Sigmoid colon (tissue), 7 donors: ENCODE measurements at places on chromosomes 6 and 20. TPM values are rescaled to one million over a fixed set of nuclear protein-coding genes. Genes with fewer than 3 reads are reported as not detected.
A peak's percentile ranks its signal among the peaks of the same experiment; 100 is the strongest.

DNA sequence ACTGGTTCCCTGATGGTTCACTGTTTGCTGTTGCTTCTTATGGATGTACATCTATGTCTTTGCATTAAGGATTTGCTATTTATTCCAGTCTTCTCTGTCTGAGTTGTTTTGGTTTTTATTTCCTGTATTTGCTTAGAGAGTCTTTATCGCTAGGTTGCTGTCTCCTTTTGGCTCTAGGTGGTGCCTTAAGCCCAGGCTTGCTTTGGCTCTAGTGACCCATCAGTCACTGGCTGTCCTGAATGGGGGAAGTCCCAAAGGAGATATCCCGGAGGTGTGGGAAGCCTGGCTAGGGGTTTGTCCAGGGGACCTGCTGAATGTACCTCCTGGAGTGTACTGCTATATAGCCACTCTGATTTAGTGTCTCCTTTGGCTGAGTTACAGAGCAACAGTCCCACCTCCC lies 53.4 kb downstream of the MCHR2 start:
- no peaks in the 10 kb centered on the region for H3K4me1 ChIP-seq
- no peak overlapping the region for H3K4me3 ChIP-seq
- no peaks in the 10 kb centered on the region for H3K27me3 ChIP-seq
- DNase-seq: no peak
- H3K36me3 ChIP-seq: no peaks in the 10 kb centered on the region

DNA sequence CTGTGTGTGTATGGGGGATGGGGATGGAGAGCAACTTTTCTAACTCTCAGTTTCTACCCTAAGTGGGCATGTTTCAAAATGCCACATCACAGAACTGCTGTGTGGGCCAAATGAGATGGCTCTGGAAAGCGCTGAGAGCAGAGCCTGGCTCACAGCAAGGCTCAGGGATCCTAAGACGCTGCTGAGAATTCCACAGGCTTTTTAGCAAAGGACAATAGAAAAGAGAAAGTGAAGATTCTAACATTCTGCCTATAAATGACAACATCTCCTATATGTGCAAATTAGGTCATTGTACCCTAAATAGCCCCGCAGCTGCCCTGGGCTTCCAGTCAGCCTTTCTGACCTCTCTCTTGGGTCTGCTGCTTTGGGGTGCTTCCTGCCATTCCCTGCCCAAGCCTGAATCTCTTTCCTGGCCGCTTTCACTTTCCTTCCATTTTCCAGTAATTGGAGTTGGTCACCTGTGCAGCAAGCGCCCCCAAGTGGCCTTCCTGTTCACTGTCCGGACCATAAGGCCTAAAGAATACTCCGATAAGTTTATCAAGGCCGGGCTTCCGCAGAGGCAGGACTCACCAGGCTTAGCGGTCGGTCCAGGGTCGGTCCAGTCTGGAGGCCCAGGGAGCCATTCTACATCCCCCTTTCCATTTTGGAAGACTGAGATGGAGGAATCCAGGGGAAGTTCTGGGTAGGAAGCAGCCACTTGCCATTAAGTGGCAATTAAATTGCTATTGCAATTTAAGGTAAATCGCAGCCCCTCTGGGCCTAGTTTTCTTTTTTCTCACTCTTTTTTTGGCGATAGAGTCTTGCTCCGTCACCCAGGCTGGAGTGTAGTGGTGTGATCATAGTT lies 6.7 kb upstream of the DDR1 start:
- no peaks in the 10 kb centered on the region for H3K4me1 ChIP-seq
- H3K4me3 ChIP-seq: peak overlapping the region; percentile 42
- peak overlapping the region; percentile 94 for H3K27ac ChIP-seq
- H3K27me3 ChIP-seq: no peaks in the 10 kb centered on the region
- peak; percentile 95 for DNase-seq
- H3K36me3 ChIP-seq: no peaks in the 10 kb centered on the region

RRAGD gene
- 14.3 TPM for total RNA-seq

DNA sequence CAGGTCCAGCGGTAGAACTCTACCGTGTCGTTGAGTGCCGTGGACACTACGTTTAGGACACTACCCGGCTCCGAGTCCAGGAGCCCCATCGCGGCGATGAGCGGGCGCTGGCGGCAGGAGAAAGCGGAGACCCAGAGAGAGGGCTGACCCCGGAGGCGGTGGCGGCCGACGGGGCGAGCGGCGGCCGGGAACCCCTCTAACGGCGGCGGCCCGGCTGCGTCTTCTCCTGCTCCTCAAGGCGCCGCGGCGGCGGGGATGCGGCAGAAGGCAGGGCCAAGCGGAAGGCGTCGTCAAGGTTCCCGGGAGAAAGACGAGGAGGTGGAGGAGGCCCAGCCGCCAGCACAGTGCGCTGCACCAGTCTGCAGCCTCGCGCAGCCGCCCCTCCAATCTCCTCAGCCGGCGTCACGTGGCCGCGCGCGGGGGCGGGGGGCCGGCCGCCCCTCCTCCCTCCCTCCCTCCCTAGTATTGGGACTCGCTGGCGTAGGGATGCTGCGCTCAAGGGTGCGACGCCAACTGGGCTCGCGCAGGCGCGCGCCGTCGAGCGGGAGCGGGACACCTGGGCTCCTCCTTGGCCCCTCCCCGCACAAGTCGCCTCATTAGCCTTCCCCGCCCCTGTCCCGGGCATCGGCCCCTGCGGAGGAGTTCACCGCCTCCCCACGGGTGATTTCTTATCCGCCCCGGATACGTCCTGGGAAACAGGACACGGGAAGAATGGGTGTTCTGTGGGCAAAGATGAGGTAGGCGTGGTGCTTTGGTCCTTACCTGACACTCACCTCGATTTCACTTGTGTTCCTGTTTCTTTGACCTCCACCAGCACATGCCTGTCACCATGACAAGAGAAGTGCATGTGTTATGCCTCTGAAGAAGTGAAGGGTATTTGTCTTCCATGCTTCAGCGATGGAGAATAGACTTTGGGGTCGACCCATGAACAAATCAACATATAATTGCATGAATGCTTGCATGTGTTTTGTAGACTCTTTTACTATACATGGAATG lies at the start of gene ELOVL4:
Gene ELOVL4, minus strand, starts transcription at position 363 of the 996 bp plus-strand sequence. Its CDS starts 274 bp downstream, at position 89.
- no peaks in the 10 kb centered on the region for H3K36me3 ChIP-seq
- H3K4me1 ChIP-seq: peaks cover 13% of the 10 kb centered on the region
- no peaks in the 10 kb centered on the region for H3K27me3 ChIP-seq
- peak within 1 kb of the TSS; percentile 83 for H3K4me3 ChIP-seq
- DNase-seq: peak; percentile 85

DNA sequence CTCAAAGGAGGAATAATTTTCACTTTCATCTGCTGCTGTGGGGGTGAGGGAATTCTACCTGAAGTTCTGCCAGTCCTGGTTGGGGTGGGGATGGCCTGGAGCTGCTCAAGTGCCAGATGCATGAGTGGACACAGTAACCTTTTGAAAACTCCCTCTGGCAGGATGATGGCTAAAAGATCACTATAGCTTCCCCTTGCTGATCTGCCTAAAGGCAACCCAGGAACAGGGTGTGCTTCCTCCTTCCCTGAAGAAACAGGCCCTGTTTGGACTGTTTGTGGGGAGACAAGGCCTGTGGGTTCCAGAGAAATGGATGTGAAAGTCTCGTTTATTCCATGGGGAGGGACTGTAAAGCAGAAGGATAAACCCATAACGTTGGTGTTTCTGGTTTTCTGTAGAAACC lies 176.9 kb downstream of the DTNBP1 start:
- H3K36me3 ChIP-seq: peaks cover 21% of the 10 kb centered on the region
- H3K4me1 ChIP-seq: peaks cover 5% of the 10 kb centered on the region
- no peaks in the 10 kb centered on the region for H3K27me3 ChIP-seq
- no peak overlapping the region for H3K27ac ChIP-seq
- H3K4me3 ChIP-seq: no peak overlapping the region

- no peak overlapping the region for H3K4me3 ChIP-seq
- no peaks in the 10 kb centered on the region for H3K36me3 ChIP-seq
- no peak for DNase-seq
- H3K27me3 ChIP-seq: no peaks in the 10 kb centered on the region
- H3K4me1 ChIP-seq: no peaks in the 10 kb centered on the region
These were observed 8.1 kb upstream of the GUCA1A start for GRCh38 chr6:42165016-42165415.

- no peaks in the 10 kb centered on the region for H3K4me1 ChIP-seq
- H3K4me3 ChIP-seq: no peak overlapping the region
- no peak overlapping the region for H3K27ac ChIP-seq
- no peaks in the 10 kb centered on the region for H3K36me3 ChIP-seq
- H3K27me3 ChIP-seq: no peaks in the 10 kb centered on the region
These were observed 426.5 kb downstream of the UTRN start for GRCh38 chr6:144711661-144712060.

DNA sequence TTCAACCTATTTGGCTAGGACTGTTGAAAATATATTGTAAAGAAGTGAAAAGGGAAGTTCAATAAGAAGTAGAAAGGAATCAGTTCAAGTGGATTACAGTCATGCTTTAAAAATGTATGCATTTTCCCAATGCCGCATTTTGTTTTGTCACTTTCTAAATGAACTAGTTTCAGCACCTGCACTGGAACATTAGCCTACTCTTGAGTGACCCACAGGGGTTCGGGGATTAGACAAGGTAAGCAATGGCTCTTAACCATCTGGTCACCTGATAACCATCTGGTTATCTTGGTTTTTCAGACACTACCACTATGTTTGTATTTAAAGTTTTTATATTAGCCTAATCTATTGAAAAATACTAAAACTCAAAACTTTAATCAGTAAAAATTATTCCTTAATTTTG lies 97.6 kb downstream of the CD164 start:
- H3K4me3 ChIP-seq: no peak overlapping the region
- DNase-seq: no peak
- no peaks in the 10 kb centered on the region for H3K4me1 ChIP-seq
- no peaks in the 10 kb centered on the region for H3K27me3 ChIP-seq

DNA sequence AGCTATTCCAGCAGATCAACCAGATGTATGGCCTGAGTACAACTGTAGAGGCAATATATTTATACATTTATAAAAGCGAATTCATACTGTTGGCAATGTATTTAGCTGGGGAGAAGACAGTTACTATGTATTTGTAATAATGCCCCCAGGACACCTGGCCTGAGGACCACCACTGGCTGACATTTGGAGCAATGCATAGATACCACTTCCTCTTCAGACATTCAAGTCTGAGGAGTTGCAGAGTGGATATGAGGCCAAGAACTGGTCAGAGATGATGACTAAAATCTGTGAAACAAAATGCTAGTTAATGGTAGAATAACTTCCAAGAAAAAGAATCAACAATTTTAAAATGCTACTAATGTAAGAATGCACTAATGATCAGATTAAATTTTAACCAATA lies 462.3 kb downstream of the CDC5L start:
- no peak overlapping the region for H3K4me3 ChIP-seq
- H3K27me3 ChIP-seq: no peaks in the 10 kb centered on the region
- no peaks in the 10 kb centered on the region for H3K36me3 ChIP-seq
- no peak for DNase-seq
- no peaks in the 10 kb centered on the region for H3K4me1 ChIP-seq
- no peak overlapping the region for H3K27ac ChIP-seq

GRCh38 chr6:41448256-41448655 lies 97.9 kb upstream of the FOXP4 start:
- H3K4me1 ChIP-seq: peaks cover 66% of the 10 kb centered on the region
- peak overlapping the region; percentile 82 for H3K27ac ChIP-seq
- no peaks in the 10 kb centered on the region for H3K27me3 ChIP-seq
- no peak for DNase-seq

SCRT2 gene
- total RNA-seq: not detected

- H3K36me3 ChIP-seq: no peaks in the 10 kb centered on the region
- no peak overlapping the region for H3K4me3 ChIP-seq
- H3K4me1 ChIP-seq: peaks cover 1% of the 10 kb centered on the region
- no peak overlapping the region for H3K27ac ChIP-seq
These were observed 231.9 kb downstream of the CD83 start for GRCh38 chr6:14349507-14349906.

DNA sequence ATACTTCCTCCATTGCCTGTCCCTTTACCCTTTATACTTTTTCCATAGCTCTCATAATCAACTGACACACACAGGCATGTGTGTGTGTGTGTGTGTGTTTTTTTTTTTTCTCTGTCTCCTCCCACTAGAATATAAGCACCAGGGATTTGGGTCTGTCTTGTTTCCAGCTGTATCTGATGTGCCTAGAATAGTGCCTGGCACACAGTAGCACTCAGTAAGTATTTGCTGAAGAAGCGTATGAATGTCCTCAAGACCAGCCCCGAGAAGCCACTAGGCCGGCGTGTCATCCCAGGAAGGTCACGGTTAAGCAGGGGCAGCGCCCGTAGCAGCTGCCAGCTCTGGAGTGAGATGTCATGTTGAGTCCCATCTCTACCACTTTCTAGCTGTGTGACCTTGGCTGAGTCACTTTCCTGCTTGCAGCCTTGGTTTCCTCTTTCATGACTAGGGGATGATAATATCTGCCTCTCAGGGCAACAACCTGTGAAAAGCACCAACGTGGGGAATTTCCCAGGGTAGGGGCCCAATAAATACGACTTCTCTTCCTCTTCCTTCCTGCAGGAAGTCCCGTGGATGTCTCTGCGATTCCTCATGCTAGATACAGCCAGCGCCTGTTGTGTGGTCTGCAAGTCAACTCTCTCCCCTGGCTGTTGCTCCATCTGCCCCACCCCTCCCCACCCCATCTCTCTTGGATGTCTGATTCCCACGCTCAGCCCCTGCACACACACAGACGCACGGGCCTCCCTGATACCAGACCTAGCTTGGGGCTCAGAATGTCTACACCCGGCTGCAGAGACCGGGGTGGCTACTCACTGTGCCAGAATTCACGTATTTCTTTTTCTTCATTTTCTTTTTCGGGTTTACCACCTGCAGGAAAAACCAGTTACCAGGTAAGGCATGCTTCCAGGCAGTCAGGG lies 58.1 kb downstream of the RAB44 start:
- peaks cover 5% of the 10 kb centered on the region for H3K4me1 ChIP-seq
- DNase-seq: no peak
- no peaks in the 10 kb centered on the region for H3K27me3 ChIP-seq
- H3K27ac ChIP-seq: no peak overlapping the region
- H3K4me3 ChIP-seq: no peak overlapping the region
- H3K36me3 ChIP-seq: no peaks in the 10 kb centered on the region

GRCh38 chr6:56581296-56581925 lies 61.3 kb downstream of the DST start:
- H3K36me3 ChIP-seq: peaks cover 27% of the 10 kb centered on the region
- H3K27me3 ChIP-seq: no peaks in the 10 kb centered on the region
- H3K27ac ChIP-seq: no peak overlapping the region
- no peak for DNase-seq
- H3K4me1 ChIP-seq: peaks cover 5% of the 10 kb centered on the region

EYA2 gene
- total RNA-seq: 2.0 TPM

DNA sequence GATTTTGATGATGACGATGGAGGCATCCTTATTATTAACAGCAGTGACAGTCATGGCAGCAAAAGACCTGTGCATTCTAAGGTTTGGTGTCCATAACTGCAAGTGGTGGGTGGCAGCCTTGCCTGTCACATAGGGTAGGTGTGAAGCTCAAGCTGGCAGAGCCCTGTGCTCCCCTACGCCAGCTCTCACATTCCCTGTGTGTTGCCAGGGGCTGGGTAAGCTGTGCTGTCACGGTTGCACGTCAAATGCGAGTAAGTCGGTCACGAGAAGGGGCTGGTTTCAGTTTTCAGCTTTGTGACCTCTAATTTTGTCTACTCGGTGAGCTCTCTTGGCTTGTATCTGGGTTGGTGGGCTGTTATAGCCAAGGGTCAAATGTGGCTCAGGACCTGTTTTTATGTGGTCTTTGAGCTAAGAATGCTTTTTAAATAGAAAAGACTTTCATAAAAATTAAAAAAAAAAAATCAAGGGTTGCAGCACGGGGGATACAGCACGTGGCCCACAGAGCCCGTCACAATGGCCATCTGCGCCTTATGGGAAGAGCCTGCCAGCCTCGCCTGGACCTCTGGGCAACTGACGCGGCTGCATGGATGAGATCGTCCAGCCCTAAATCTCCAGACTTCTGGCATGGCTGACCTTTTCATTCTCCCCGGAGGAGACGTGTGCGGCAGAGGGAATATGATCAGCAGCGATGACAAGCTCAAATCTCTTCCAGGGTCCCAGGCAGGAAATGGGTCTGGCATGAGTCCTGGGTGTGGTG lies 148.5 kb downstream of the PHACTR3 start:
- peaks cover 42% of the 10 kb centered on the region for H3K4me1 ChIP-seq
- H3K27me3 ChIP-seq: peaks cover 17% of the 10 kb centered on the region
- no peak overlapping the region for H3K4me3 ChIP-seq
- DNase-seq: no peak

DNPH1 gene
- 96.0 TPM for total RNA-seq
